ENCODE measurements at places on chromosomes 2 and 18.

DNA sequence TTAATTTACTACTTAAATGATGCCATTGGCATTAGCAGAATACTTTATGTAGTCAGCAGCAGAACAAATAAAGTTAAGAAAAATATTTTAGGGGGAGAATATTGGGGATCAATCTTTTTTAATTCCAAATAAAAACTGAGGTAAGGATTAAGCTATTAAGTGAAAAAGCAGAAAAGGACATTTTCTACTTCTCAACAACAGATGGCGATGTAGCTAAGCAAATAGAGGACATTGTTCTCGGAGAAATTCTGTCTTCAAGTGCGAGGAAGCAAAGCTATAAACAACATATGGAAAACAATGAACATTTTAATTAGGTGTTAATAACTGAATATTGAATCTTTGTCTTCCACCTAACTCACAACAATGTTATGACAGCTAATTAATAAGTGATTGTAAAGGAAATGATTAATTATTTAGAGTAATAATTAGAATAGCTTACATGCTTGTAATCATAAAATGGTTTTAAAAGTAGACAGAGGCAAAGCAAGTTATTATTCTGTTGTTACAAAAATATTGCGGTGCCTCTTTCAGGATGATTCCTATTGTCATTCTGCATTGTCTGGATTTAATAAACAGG lies 32.9 kb upstream of the CCDC93 start:
- peak; percentile 7 for DNase-seq

- no peak for DNase-seq
Measured at GRCh38 chr18:53101536-53102105, 761.6 kb downstream of the DCC start.

DNA sequence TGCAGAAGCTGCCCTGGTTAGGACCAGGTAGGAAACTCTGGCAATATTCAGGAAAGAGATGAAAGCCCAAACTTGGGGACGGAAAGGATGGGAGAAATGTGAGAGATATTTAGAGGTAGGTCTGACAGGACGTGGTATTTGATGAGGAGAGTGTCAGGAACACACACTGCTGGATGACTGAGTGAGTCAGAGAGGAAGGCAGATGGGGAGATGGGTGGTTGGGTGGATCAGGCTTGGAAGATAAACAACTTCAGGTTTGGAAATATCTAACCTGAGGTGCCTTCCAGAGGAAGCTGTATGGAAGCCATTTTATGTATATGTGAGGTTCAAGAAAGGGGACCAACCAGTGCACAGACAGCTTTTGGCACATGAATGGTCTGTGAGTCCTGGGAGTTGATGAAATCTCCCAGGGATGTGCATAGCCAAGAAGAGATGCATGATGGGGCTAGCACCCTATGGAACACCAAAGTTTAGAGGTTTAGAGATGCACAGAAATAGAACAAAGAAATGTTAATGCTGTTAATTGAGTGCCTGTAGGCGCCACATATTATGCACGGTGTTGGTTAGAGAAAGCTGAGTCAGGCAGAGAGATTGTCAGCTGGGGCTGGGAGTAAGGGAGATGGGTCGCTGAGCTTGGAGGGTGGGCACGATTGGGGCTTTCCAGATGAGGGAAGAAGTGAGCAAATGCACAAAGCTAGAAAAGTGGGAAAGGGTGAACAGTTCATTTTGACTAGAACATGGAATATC lies 101.0 kb downstream of the VIT start:
- DNase-seq, result no peak

DNA sequence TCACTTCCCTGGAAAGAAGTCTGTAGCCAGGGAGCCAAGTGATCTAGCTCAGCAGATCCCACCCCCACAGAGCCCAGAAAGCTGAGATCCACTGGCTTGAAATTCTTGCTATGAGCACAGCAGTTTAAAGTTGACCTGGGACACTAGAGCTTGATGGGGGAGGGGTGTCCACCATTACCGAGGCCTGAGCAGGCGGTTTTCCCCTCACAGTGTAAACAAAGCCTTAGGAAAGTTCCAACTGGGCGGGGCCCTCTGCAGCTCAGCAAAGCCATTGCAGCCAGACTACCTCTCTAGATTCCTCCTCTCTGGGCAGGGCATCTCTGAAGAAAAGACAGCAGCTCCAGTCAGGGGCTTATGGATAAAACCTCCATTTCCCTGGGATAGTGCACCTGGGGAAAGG lies 887.2 kb upstream of the LRATD1 start:
- no peak for DNase-seq

DNA sequence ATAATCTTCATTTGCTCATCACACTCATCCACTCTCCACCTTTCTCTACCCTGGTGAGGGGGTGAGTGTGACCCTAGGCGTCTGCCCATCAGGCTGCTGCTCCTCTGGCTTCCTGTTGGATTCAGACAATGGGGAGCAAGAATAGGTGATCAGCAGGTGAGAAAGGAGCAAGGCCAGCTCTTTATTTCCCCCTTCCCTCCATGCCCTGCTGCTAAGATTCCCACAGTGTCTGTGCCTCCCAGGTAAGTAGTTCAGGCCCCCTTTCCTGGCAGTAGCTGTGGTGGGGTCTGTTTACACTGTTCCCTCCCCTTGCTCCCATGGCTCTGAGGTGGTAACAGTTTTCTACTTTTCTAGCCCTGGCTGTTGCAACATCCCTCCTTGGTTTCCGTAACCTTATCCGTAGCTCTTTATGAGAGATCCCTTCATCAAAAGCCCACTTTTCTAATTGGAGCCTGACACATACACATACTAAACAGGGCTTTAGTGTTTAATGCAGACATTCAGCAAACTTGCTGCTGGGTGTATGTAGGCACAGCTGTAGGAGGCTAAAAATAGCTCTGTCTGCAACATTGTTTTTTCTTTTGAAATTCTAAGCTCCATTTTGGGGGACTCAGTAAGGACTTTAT lies 27.5 kb downstream of the MAP2 start:
- no peak for DNase-seq

DNA sequence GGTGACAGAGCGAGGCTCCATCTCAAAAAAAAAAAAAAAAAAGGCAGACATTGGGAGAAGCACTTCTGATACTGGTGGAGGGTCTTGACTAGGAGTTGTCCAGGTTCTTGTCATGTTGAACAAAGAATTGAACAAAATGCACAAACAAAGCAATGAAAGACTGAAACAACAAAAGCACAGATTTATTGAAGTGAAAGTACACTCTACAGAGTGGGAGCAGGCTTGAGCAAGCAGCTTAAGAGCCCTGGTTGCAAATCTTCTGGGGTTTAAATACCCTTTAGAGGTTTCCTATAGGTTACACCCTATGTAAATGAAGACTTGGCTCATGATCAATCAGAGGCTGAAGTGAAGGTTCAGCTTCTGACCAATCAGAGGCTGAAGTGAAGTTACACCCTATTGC lies 6.4 kb upstream of the SS18 start:
- no peak for DNase-seq

- no peak for DNase-seq
Measured at GRCh38 chr2:109134741-109135358, 5.8 kb downstream of the SH3RF3 start.

DNA sequence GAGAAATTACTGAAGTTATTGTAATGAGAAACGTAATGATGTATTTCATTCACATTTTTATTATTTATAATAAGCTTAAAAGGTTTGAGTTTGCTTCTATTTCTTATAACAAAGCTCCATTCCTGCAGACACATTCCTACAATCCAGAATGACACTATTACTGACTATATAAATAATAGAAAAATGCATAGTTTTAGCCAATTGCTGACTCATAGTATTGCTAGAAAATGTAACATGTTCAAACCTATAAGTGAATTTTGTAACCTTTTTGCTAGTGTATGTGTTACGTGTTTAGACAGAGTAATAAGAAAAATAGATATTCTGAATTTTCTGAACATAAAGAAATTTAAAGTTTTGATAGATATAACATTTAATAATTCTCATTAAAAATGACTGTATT lies 9.3 kb upstream of the VWC2L start:
- DNase-seq, result no peak

DNA sequence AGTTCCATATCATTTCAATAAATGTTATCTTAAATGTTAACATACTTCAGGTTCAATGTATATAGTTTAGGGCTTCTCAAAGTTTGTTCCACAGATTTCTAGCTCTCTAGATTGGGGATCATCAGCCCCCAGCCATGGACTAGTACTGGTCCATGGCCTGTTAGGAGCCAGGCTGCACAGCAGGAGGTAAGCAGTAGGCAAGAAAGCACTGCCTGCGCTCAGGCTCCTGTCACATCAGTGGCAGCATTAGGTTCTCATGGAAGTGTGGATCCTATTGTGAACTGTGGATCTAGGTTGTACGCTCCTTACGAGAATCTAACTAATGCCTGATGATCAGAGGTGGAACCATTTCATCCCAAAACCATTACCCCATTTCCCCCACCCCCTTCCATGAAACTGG lies 531.1 kb downstream of the PARD3B start:
- DNase-seq, result no peak

GRCh38 chr2:73243884-73244570 lies 9.9 kb downstream of the CCT7 start:
- no peak for DNase-seq

DNA sequence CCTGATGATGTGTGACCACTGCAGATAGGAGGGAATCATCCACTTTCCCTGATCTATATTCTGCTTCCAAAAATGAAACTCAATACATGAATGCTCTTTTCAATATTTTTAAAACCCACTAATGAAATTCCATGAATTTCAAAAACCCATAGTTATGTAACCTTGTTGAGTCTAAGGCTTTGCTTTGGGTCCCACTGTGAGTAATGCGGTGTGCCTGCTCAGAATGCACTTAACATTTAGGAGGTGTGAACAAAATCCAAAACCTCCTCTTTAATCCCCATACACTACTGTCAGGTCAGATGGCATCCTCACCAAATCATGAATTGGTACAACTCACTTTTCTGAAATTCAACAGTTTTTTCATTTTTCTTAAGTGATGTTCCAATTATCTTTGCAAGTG lies 50.4 kb downstream of the CCDC93 start:
- no peak for DNase-seq

DNA sequence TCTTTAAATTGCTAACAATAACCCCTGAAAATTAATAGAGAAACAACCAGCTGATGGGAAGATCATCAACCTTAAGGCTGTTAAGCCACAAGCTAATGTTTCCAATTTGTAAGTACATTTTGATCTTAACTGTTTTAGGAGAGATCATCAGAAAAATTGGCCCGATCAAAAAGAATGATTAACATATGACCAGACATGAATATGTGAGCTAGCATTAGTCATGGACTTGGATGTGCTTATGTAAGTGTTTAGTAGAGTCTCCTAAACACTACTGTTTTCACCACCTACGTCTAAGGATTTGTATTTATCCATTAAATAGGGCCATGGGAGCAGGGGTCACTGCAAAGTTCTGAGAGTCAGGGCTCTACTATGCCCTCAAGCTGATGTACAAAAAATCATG lies 4.3 kb downstream of the LMAN1 start:
- no peak for DNase-seq

- no peak for DNase-seq
Measured at GRCh38 chr2:186691231-186691630, 2.6 kb upstream of the FAM171B start.

DNA sequence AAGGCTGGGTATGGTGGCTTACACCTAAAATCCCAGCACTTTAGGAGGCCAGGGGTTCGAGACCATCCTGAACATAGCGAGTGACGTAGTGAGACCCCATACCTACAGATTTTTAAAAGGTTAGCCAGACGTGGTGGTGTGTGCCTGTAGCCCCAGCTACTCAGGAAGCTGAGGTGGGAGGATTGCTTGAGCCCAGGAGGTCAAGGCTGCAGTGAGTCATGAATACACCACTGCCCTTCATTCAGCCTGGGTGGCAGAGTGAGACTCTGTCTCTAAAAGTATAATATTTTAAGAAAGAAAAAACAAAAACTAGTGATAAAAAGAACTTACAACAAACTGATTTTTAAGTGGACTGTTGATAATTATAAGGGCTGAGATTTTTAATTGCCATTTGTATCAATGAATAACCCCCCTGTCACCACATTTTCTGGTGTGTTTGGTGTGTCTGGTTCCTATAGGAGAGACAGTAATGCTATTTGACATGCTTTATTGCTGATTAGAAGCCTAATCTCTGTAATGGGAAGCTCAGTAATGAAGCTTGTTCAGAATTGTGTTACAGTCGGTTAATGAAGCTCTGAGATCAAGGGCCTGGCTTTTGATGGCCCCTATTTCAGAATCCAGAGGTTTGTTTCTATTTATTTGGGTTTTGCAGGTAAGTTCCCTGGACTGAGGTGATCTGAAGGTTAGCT lies 147.0 kb downstream of the NEDD4L start:
- no peak for DNase-seq

GRCh38 chr2:29193111-29193510 lies 77.9 kb downstream of the CLIP4 start:
- no peak for DNase-seq

GRCh38 chr2:47022186-47022765 lies 106.7 kb upstream of the MCFD2 start:
- DNase-seq, result no peak

DNA sequence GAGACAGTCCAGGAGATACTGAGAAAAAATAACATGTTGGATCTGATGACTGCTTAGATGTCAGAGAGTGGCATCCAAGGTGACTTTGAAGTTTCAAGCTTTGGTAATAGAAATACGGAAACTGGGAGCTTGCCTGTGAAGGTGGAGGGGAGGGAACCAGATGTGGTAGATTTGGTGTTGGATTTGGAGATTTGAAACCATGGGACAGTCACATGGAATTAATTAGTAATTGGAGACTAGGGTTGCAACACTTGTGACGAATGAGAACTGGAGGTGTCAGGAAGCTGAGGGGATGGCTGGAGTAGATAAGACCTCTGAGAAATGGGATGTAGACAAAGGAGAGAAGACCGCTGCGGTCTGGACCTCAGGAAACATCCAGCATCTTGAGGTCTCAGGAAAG lies 46.7 kb downstream of the RPL37A start:
- no peak for DNase-seq

DNA sequence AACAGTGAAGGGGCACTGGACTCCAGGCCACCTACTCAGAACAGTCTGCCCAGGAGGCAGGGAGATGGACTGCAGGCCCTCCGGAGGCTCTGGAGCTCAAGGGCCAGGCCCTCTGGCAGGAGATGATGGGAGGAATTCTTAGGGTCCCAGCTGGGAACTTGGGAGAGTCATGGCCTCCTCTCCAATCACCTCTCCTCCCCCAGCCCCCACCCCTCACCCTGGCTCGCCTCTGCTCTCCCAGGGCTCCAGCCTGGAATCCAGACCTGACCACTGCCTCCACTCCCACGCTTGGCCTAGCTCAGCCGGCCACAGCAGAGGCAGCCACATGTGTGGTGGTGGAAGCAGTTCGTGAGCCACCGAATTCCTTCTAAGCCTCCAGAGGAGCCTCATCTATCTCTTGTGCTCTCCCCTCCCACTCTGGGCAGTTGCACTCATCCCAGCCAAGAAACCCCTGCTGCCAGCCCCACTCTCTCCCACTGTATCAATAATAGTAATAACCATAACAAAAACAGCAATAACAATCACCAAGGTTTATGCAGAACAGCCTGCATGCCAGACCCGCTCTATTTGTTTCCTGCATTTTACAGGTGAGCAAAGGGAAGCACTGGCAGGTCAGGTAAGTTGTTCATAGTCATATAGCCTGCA lies 67.4 kb downstream of the TNS1 start:
- DNase-seq, result no peak

Data from NCI-H1930 (cell line).